Activated T-cell treated with anti-CD3 and anti-CD28 coated beads for 24 hours (primary cell): ENCODE measurements at places on chromosomes 5 and 9.

DNA sequence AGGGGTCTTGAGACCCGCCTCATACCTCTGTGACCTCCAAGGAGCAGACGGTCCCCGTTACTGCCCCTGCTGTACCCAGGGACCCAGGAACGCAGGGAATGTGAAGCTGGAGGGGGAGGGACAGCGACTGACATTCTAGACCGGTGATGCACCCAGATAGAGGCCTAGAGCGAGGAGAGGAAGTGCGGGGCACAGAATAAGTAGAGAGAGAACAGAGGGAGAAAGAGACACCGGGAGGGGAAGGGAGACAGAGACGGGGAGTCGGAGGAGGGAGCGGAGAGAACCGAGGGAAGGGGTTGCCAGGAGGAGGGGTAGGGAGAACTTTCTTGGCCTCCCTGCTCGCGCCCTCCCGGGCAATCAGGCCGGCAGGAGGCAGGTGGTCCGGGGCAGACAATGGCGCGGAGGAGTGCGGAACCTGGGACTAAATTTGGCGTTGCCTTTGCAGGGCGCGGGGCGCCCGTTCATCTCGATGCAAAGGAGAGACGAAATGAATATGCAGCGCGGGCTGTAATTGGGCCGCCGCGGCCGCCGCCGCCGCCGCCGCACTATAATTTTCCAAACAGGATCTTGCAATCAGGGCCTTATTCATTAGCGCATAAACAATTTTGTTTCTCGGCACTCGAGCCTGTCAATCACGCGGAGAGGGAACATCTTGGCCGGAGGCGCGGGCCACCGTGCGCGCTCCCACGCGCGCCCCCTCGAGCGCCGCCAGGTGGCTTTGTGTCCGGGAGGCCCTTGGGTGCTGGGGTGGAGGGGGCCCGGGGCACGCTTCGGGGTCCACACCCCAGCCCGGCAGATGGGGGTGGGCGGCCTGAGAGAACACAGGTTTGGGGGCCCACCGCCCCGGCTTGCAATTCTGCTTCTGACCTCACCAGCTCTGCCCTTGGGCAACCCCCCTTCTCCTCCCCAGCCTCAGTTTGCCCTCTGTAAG is 33.0 kb downstream of the NDUFA8 start:
- no peak for DNase-seq

DNA sequence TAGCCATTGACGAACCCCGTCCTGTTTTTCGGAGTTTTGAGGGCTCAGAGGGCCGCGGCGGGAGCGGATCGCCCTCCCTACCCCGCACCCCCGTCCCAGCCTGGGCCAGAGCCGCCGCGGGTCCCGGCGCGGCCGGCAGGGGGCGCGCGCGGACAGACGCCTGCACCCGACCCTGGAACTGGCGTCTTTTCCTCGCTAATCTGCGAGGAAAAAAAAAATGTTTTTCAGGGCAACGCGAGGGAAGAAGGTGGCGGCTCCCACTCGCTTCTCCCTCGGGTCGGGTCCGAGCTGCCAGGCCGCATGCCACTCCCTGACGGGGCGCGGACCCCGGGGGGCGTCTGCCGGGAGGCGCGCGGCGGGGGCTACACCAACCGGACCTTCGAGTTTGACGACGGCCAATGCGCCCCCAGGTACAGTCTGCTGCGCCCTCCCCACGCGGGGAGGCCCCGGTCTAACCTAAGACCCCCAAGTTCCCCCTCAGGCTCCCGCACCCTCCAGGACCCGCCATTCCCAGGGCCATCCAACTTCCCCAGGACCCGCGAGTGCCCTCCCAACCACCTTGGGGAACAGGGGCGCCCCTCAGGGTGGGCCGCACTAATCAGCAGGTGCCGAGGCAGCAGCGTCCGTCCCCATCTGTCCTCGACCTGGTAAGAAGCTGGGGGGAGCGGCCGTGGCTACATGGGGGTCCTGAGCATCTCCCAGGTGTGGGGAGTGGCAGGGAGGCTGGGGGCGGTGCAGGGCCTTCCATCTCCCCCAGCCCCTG is at the start of gene KCNT1:
KCNT1 (plus strand) TSS at position 227 of the 763 bp plus-strand sequence; CDS start at position 301, 74 bp downstream.
- peak; percentile 53 for DNase-seq

- DNase-seq, result no peak
Measured at GRCh38 chr5:55480781-55481180, 54.0 kb downstream of the PLPP1 start.

- no peak for DNase-seq
Measured at GRCh38 chr9:73006986-73007385, 54.1 kb upstream of the ALDH1A1 start.

DNA sequence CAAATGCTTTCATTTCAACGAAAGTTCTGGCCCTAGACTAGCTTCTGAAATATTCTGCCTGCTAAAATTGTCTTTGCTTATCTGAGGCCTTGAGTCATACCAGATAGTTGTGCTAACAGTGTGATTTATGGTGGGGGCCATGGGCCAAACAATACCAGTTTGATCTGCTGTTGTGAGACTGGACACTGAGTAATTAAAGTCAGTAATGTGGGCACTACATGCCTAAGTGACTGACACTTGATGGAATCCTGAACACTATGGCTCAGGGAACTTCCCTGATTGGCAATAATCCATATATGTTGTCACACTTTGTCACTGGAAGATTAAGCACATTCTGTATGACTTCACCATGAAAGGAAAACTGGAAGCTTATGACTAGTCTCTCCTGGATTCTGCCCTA is 127.6 kb upstream of the CYLC2 start:
- no peak for DNase-seq

DNA sequence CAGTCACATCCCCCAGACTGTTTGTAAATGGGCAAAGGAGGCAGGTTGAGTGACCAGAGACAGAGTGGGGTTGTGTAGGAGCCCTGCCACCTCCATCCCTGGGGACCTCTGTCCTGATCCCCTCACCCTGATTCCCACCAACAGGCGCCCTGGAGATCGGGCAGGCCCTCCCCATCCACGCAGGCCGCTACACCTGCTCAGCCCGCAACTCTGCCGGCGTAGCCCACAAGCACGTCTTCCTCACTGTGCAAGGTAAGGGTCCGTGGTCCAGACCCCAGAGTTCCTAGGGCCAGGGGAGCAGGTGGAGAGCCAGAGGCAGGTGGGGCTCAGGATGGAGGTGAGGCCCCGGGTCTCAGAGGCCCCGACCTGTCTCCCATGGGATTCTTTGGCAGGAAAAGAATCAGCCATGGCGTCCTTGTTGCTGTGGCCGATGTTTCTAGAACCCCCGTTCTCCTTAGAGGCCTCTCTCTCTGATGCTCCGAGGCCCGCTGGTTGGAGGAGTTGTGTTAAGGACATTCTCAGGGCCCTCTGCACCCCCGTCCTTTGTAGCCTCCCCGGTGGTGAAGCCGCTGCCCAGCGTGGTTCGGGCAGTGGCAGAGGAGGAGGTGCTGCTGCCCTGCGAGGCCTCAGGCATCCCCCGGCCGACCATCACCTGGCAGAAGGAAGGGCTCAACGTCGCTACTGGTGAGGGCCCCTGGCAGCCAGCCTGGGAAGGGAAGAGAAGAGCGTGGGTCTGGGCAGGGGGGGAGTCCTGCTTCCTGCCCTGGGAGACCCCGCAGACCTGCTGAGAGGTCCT is 41.9 kb upstream of the ASS1 start:
- DNase-seq, result no peak
